Adipose tissue (tissue), 3 donors: ENCODE measurements at places on chromosomes 7 and 10. TPM values are rescaled to one million over a fixed set of nuclear protein-coding genes. Genes with fewer than 3 reads are reported as not detected.

MBL2 gene
- polyA plus RNA-seq: not detected

ABCB1 gene
- 3.2 TPM for polyA plus RNA-seq

ACHE gene
- polyA plus RNA-seq: 2.4 TPM

PARD3 gene
- polyA plus RNA-seq: 11.2 TPM

FFAR4 gene
- 9.3 TPM for polyA plus RNA-seq

DNAH11 gene
- polyA plus RNA-seq: 0.30 TPM

SLC35G1 gene
- polyA plus RNA-seq: 4.0 TPM

OR2A5 gene
- not detected for polyA plus RNA-seq

CUX1 gene
- polyA plus RNA-seq: 40.9 TPM

SEMA3E gene
- 0.10 TPM for polyA plus RNA-seq

ZNF438 gene
- polyA plus RNA-seq: 2.8 TPM

AZGP1 gene
- polyA plus RNA-seq: 415 TPM

LIPF gene
- 1.3 TPM for polyA plus RNA-seq
